ENCODE measurements at places on chromosomes 5 and 9.

- no peak for DNase-seq
These were observed 586.6 kb downstream of the DNAH5 start for GRCh38 chr5:13357929-13358328.

GRCh38 chr5:32500181-32500580 is 55.6 kb upstream of the ZFR start:
- no peak for DNase-seq

- DNase-seq: no peak
These were observed 29.7 kb upstream of the F2RL2 start for GRCh38 chr5:76652809-76653414.

- no peak for DNase-seq
These were observed at the start of gene NEK6 for GRCh38 chr9:124257844-124258606. Gene NEK6 (plus strand): TSS chr9:124257949. CDS start chr9:124301965, 44,016 bp downstream.

DNA sequence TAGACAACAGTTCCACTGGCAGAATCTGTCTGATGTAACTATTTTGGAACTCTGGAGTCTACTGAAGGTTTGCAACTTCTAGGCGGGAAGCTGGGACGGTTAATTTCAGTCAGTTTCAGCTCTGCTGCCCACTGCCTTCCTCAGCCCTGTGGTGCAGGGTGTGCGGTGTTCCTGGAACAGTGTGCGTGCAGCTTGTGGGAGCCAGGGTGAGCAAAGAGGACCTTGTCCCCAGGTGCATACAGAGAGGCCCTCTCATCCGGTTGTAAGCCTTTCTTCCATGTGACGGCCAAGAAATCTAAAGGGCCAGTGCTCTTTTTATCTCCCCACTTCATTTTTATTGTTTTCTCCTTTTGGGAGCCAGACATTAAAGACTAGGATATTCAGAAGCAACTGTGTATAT is 114.6 kb downstream of the EHMT1 start:
- no peak for DNase-seq

- no peak for DNase-seq
These were observed 366 bp downstream of the EPB41L4A start for GRCh38 chr5:112418659-112419163.

DNA sequence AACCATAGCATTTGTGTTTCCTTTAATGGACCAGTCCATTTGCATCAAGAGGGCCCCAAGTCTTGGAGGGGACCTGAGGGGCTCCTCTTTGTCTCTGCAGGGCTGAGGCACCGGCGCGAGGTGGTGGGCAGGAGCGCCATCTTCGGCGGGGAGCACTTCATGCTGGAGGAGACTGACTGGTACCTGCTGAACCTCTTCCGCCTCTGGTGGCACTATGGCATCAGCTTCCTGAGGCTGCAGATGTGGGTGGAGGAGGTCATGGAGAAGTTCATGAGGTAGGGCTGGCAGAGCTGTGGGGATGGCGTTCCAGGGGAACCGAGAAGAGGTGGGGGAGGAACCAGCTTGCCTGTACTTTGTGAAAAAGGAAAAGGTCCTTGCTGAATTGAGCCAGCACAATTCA is 6.1 kb downstream of the PCYOX1L start:
- DNase-seq: no peak

GRCh38 chr9:20640331-20641187 is 18.3 kb upstream of the MLLT3 start:
- DNase-seq: no peak

DNA sequence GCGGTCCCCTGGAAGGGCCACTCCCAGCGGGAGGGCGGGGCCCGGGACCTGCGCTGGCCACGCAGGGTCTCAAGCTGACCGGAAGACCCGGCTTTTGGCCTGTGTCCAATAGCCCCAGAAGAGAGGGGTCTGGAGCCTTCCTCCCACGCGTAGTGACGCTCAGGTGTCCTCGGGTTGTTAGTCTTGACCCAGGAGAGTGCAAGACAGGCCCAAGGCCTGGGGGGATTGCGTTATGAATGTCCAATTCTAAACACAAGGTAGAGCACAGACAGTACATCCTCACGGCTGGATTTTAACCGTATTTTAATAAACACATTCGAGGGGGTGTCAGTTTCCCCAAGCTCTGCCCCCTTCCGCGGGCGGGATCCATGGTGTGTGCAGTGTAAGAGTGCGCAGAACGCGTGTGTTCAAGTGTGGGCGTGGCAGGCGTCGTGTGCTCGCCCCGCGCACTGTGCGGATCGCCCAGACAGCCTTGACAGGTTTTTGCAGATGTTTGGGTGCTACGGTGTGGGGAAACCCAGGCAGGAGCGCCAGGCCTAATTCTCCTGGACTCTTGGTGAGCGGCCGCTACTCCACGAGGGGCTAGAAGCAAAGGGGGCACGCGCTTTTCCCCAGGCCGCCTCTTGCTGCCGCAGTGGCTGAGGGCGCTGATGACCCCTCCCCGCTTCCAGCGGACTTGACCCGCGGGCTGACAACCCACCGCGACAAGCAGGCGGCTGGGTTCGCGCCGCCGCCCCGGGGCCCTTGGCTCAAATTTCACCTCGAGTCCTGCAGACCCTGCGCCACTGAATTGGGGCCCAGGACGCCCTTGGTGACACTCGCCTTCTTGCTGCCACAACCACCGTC is 6.1 kb upstream of the DMRT3 start:
- DNase-seq: no peak

GRCh38 chr5:179759581-179760551 is 27.2 kb downstream of the MAML1 start:
- no peak for DNase-seq

GRCh38 chr5:1917830-1918487 is 35.2 kb upstream of the IRX4 start:
- DNase-seq: no peak

DNA sequence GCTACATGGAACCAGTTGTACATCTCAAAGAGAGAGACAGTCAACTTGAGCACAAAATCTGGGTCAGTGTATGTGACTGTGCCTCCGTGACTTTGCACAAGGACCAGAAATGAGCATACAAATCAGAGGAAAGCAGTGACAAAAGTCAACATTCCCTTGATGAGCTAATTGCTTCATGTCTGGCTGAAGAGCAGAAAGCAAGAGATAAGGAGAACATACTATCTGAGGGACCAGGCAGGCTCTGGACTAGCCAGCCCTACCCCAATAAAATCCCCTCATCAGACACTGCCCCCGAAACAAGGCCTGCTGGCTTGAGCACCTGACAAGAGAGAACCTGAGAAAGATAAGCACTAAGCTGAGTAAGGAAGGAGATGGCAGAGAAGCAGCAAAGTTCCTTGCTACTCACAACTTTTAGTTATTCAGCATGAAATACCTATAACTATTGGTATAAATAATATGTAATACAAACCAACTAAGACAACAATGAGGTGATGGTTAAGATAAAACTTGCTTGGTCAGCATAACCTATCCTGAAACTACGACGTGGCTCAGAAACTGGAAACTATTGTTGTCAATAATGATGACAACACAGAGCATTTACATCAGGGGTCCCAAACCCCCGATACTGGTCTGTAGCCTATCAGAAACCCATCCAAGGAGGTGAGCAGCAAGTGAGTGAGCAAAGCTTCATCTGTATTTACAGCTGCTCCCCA is 9.5 kb downstream of the SIL1 start:
- DNase-seq: no peak

GRCh38 chr5:65588694-65589093 is 25.6 kb downstream of the PPWD1 start:
- DNase-seq: no peak

GRCh38 chr9:116450378-116451139 is 236.5 kb upstream of the TRIM32 start:
- no peak for DNase-seq

- DNase-seq: no peak
These were observed 122.6 kb upstream of the FSTL4 start for GRCh38 chr5:133734916-133735315.

GRCh38 chr9:101993771-101994170 is 255.3 kb upstream of the GRIN3A start:
- DNase-seq: no peak

- DNase-seq: no peak
These were observed 77.2 kb downstream of the TSPAN17 start for GRCh38 chr5:176724472-176724871.

DNA sequence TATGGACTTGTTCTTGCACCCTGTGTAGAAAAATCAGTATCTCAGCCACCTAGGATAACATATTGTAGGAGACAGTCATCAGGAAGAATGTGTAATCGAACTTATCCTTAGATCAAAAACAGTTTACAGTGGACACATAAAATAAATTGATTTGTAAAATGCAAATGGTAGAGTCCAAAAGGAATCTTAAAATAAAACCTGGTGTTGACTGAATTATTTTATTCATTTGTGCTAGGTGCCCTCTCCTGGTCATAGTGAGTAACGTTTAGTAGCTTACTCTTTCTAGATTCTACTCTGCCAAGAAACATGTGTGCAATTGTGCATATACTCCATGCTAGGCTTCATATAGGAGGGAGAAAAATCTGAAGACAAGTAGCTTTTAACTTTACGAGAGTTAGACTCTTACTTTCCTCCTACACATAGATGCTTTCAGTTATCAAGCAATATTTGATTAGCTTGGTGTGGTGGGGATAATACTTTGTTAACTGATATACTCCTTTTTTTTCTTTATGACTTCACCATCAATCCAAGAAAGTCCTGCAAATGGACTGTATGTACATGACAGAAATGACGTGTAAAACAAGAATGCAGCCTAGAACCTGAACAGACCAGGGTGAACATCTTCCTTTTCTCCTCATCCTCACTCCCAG is 23.7 kb upstream of the LOX start:
- peak; percentile 60 for DNase-seq

DNA sequence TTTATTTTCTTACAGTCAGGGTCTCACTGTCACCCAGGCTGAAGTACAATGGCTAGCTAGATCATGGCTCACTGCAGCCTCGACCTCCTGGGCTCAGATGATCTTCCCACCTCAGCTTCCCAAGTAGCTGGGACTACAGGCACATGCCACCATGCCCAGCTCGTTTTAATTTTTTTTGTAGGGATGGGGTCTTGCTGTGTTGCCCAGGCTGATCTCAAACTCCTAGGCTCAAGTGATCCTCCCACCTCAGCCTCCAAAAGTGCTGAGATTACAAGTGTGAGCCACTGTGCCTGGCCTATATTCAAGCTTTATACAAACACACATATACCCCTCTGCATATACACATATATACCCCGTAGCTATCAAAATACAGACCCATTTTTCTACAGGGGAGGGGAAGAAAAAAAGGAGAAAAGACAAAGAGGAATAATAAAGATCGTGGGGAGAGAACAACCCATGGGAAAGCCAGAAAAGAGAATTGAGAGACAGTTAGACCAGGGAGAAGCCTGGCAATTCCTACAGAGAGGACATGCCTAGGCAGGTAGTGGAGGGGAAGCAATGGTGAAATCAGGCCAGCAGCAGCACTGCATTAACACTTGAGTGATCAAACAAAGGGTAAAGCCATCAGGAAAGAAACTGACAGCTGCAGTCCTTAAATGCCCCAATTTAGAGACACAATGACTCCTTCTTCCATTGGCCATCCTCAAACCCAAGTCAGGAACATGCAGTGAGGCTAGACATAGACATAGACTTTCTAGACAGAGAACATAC is 102.7 kb downstream of the EFNA5 start:
- DNase-seq: no peak

GRCh38 chr5:67014957-67015400 is 181.6 kb downstream of the CD180 start:
- no peak for DNase-seq

DNA sequence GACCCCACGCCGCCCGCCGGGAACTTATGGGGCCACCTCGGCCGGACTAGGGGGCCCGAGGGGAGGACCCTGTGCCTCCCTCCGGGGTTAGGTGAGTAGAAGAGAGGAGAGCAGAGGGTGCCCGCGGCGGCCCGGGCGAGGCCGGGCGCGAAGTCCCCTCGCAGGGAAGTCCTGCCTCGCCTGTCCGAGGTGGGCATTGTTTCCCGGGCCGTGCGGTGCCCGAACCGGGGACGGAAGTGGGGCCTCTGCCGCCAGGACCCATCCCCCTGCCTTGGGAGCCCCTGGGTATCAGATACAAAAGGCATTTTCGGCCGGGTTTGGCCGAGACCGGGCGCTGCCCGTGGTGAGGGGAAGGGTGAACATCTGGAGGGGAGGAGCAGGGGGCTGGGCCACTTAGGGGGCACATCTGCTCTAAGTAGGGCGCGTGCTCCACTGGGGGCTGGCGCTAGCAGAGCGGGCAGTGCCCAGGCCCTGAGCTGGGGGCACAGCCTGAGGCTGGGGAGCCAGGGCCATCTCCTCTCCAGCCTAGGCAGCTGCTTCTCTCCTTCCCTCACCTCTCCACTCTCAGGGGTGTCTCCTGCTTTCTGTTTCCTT is 48.2 kb downstream of the DAB2IP start:
- no peak for DNase-seq

DNA sequence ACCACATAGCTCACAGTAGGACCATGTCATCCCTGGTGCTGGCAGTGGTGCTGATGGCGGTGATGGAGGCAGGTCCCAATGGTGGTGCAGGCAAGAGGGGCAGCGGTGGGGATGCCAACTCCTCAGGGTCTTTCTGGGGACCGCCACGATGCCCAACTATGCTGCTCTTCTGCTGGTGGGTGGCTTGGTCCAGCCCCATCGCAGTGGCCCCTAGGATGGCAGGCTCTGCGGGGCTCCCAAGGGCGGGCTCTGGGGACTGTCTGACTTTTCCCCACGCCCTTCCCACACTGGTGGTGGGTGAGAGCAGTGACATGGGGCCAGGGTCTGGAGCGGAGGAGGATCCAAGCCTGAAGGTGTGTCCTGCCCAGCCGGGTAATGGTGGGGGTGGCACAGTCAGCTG is 288.9 kb upstream of the RIOK2 start:
- DNase-seq: no peak

DNA sequence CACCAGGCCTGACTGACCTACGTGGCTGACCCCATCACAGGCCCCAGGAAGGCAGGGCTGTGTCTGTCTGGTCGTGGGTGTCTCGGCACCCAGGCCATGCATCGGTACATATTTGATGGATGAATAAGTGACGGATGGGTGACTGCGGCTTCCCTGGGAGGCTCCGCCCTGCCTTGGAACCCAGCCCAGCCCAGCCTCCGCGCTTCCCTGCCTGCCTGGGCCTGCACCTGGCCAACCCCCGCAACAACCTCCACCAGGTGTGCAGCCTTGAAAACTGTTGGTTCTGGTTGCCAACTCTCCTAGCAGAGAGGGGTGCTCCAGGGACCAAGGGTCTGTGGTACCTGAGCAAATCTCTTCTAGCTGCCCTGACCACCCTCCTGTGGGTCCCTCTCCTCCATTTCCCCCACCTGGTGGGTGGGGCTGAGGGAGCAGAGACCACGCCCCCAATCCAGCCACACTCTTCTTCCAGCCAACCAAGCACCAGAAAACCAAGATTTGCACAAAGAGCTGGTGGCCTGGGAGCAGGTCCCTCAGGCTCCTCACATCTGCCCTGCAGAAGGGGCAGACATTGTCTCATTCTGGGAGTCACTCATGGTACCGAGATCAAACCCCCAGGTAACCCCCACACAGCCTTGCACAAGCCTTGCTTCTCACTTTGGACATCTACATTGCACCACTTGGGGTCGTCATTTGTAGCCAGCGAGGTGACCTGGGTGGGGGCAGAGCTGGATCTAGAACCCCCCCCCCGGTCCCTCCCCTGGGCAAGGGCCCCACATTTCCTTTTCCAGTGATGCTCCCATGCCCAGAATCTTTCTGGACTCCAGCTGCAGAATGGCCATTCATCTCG is 100.6 kb upstream of the IER5L start:
- no peak for DNase-seq
